Fibroblast of lung (primary cell): ENCODE measurements at places on chromosomes 7 and 10. TPM values are rescaled to one million over a fixed set of nuclear protein-coding genes. Genes with fewer than 3 reads are reported as not detected.

The PKD1L1 gene
- under 0.01 TPM in 2 replicates for total RNA-seq

The STAG3 gene
- total RNA-seq = 0.50 and 0.77 TPM in 2 replicates

The EBLN1 gene
- not detected in 2 replicates for total RNA-seq

The TWNK gene
- total RNA-seq = 6.1 and 8.0 TPM in 2 replicates

The NOC3L gene
- total RNA-seq = 27.2 and 31.3 TPM in 2 replicates

The GJD4 gene
- total RNA-seq = 0.17 TPM in 1 of 2 replicates, not detected in the other

The RARRES2 gene
- total RNA-seq = 65.6 and 174 TPM in 2 replicates

The GRM8 gene
- not detected in 2 replicates for total RNA-seq

The UMAD1 gene
- 9.8 and 12.4 TPM in 2 replicates for total RNA-seq

The NUDT1 gene
- 9.5 and 28.4 TPM in 2 replicates for total RNA-seq

The FOXI2 gene
- not detected in 2 replicates for total RNA-seq

The COL13A1 gene
- 6.4 and 7.4 TPM in 2 replicates for total RNA-seq

The ANKRD1 gene
- total RNA-seq = under 0.01 TPM in 1 of 2 replicates, not detected in the other

The GPC2 gene
- 1.8 and 2.3 TPM in 2 replicates for total RNA-seq

The GPR26 gene
- total RNA-seq = not detected in 2 replicates

The MSS51 gene
- 0.77 and 1.5 TPM in 2 replicates for total RNA-seq

The TBRG4 gene
- 52.2 and 53.2 TPM in 2 replicates for total RNA-seq

The CALCR gene
- not detected in 2 replicates for total RNA-seq

The GIMAP8 gene
- under 0.01 TPM in 2 replicates for total RNA-seq

The TAS2R41 gene
- total RNA-seq = not detected in 2 replicates

The PHKG1 gene
- 0.77 and 1.3 TPM in 2 replicates for total RNA-seq

The PTEN gene
- 200 and 222 TPM in 2 replicates for total RNA-seq

The FAM13C gene
- total RNA-seq = 3.9 and 5.9 TPM in 2 replicates

The CALHM1 gene
- total RNA-seq = not detected in 2 replicates

The CEP55 gene
- 2.1 and 19.0 TPM in 2 replicates for total RNA-seq

The BHLHA15 gene
- 0.33 and 0.51 TPM in 2 replicates for total RNA-seq

The CALHM3 gene
- not detected in 2 replicates for total RNA-seq

The C10orf53 gene
- not detected in 2 replicates for total RNA-seq

The STEAP4 gene
- 0.26 and 0.99 TPM in 2 replicates for total RNA-seq

The TMEM139 gene
- total RNA-seq = under 0.01 TPM in 1 of 2 replicates, not detected in the other

The ASB10 gene
- total RNA-seq = not detected in 2 replicates

The TRIM50 gene
- total RNA-seq = not detected in 2 replicates

The MYH16 gene
- total RNA-seq = not detected in 2 replicates

The BICC1 gene
- 62.7 and 64.7 TPM in 2 replicates for total RNA-seq

The PNLIPRP2 gene
- total RNA-seq = not detected in 2 replicates

The IDI2 gene
- not detected in 2 replicates for total RNA-seq

The COBL gene
- 0.26 and 0.33 TPM in 2 replicates for total RNA-seq

The PDAP1 gene
- 29.6 and 34.7 TPM in 2 replicates for total RNA-seq

The CUL2 gene
- total RNA-seq = 21.3 and 22.8 TPM in 2 replicates

The PKD2L1 gene
- total RNA-seq = not detected in 2 replicates

The ITGB8 gene
- total RNA-seq = 41.6 and 100 TPM in 2 replicates

The SFXN2 gene
- 1.0 and 3.1 TPM in 2 replicates for total RNA-seq

The CYP2C19 gene
- total RNA-seq = not detected in 2 replicates

The NEBL gene
- 0.33 and 1.3 TPM in 2 replicates for total RNA-seq

The MAT1A gene
- not detected in 2 replicates for total RNA-seq

The TMEM130 gene
- total RNA-seq = 0.26 and 0.66 TPM in 2 replicates

The VSTM4 gene
- total RNA-seq = 4.4 and 8.1 TPM in 2 replicates

The CCL24 gene
- total RNA-seq = not detected in 2 replicates

The ZNF485 gene
- 3.3 and 3.5 TPM in 2 replicates for total RNA-seq

The GPRIN2 gene
- total RNA-seq = not detected in 2 replicates

The CDC14C gene
- under 0.01 and 0.17 TPM in 2 replicates for total RNA-seq

The LRRTM3 gene
- total RNA-seq = not detected in 2 replicates

The ANXA8L1 gene
- total RNA-seq = not detected in 2 replicates

The IQUB gene
- 0.77 and 0.83 TPM in 2 replicates for total RNA-seq
